ENCODE measurements at places on chromosomes 16 and 17.

DNA sequence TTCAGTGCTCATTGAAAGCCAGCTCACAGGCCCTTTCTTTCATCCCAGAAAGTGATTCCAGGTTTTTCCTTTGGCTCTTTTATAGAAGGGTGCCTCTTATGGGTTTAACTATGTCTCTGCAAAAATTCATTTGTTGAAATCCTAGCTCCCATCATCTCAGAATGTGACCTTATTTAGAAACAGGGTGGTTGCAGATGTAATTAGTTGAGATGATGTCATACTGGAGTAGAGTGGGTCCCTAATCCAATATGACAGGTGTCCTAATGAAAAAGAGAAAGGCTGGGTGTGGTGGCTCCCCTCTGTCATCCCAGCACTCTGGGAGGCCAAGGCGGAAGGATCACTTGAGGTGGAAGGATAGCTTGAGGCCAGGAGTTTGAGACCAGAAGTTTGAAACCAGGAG is 64.2 kb upstream of the FAM20A start:
- no peak for DNase-seq

GRCh38 chr16:15576960-15577958 is 65.7 kb downstream of the MARF1 start:
- no peak for DNase-seq

DNA sequence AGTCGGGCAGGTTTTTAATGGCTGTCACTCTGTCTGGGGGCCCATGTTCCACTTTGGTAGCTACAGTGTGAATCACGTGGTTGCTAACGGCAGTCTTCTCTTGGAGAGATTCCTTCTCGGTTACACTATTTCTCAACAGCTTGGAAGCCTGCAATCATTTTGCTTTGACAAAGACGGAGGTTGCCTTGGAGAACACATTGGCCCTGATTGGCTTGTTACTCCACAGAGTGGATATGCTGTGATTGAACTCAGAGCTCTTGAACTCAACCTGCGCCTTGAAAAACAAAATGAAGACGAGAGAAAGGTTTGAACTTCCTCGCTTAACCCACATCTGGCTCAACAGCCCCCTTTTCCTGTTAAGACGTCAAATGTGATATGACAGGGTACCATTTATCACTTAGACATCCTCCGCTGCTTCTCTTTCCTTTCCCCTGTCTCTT is 218.9 kb downstream of the MAF start:
- no peak for DNase-seq

GRCh38 chr17:38447502-38448085 is 19.3 kb downstream of the ARHGAP23 start:
- DNase-seq, result no peak

All from iPS DF 6.9 (cell line).